ENCODE measurements at places on chromosomes 12 and 14.
A peak's percentile ranks its signal among the peaks of the same experiment; 100 is the strongest.

DNA sequence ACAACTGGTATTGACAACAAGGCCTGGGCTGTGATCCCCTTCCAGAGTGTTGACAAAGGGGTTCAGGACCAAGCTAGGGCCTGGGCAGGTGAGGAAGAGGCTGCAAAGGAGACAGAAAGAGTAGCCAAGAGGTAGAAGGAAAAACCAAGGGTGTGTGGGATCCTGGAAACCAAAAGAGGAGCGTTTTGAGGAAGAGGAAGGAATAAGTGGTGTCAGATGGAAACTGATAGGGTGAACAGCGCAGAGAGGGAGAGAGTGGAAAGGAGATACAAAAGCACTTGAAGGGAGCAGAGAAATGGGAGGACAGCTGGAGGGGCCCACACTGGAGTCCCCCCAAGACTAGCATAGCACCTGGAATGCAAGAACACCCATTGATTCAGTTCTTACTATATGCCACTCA is 8.3 kb upstream of the HVCN1 start:
- DNase-seq: no peak

GRCh38 chr12:65585648-65586602 is 238.4 kb upstream of the HMGA2 start:
- peak; percentile 90 for DNase-seq

- DNase-seq: no peak
These were observed 287.1 kb upstream of the SRRM4 start for GRCh38 chr12:118694128-118694775.

DNA sequence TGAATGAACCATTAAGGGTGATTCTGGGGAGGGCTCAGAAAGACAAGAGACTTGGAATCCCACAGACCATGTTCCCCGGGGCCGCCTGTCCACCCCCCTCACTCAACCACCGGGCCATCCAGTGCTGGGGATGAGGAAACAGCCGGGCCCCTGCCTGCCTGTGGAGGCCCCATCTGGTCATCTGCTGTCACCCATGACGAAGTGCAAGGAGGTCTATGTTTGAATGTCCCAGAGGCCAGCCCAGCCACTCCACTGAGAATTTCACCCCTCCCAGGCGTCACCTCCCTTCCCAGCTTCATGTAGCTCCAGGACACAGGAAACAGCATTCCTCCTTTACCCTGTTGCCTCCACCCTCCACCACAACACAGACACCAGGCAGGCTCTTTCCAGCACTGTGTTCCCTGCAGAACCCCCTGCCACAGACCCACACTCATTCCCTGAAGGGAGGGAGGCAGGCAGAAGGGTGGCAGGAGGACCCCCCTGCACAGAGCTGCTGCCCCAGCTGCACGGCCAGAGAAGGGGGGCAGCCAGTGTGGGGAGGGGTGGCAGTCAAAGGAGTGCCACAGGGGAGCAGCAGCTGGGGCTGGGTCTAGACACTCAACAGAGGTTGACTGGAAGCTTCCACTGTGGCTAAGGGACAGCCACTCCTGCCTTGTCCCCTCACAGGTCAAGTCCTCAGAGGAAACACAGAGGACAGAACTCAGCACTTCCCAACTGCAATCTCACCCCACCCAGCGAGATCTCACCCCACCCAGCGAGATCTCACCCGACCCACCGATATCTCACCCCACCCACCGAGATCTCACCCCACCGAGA is 50.3 kb upstream of the PPP2R5C start:
- DNase-seq: no peak

GRCh38 chr12:45200491-45201043 is 15.3 kb upstream of the ANO6 start:
- peak; percentile 56 for DNase-seq

- no peak for DNase-seq
These were observed 10.4 kb downstream of the SLC15A4 start for GRCh38 chr12:128813392-128813791.

- peak; percentile 45 for DNase-seq
These were observed 92.0 kb downstream of the FBXL14 start for GRCh38 chr12:1502379-1502720.

GRCh38 chr12:49198431-49199155 is 9.7 kb upstream of the TUBA1A start:
- DNase-seq: no peak

GRCh38 chr12:128551266-128551665 is 272.5 kb downstream of the SLC15A4 start:
- DNase-seq: no peak

DNA sequence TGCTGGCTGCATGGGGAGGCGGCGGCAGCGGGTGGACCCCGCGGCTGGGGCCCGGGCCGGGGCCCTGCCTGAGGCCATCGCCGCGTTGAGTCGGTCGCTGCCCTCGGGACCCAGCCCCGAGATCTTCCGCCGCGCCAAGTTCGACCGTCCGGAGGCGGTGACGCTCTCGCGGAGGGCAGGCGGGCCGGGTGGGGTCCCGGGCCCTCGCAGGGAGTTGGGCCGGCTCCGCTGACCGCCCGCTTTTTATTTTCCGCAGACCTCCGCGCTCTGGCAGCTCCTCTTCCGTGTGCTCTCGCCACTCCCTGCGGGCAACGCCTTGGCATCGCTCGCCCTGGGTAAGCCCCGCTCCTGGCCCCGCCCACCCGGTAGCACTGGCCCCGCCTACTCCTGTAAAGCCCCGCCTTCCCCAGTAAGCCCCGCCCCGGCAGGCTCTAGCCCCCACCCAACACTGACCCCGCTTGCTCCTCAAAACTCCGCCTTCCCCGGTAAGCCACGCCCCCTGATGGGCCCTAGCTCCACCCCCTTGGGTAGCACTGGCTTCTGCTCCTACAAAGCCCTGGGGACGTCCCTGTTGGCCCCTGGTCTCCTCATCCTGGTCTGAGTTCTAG is 424 bp downstream of the TEDC1 start:
- DNase-seq: no peak

DNA sequence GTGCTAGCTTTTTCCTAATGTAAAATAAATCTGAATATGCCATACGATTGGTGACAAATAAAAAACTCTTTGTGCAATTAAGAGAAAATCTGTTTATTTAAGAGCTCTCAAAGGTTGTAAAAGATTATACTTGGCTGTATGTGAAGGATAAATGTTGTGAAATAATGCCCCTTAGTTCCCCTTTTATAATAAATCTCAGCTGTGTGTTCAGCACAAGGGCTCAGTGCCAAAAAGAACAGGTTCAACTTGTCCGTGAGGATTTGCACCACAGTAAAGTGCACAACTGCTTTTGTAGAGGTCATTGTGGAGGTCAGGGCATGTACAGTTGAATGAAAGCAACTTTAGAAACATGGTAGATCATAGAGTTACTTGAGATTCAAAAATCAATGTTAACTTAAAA is 118.6 kb downstream of the TRMT5 start:
- peak; percentile 54 for DNase-seq

GRCh38 chr12:52238916-52239646 is 6.0 kb downstream of the KRT7 start:
- DNase-seq: no peak

DNA sequence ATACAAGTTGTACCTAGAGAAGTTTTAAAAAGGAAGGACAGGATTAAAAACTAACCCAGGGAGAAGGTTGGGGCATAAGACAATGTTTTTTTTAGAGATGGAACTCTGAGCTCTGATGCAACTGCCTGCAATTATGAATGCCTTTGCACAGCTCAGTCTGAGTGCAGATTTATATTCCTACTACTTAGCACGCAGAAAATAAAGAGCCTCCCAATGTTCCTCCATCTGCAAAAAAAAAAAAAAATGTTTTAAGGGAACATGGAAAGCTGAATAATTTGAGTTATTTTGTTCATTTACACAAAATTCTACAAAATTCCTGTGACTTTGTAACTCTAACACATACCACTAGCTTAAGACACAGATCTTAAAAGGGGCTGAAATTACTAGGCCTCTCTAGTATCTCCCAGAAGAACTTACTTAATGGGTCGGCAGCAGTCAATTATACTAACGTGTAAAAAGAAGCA is 15.7 kb downstream of the CLIP1 start:
- peak; percentile 14 for DNase-seq

GRCh38 chr12:39393890-39394289 is 49.0 kb downstream of the KIF21A start:
- DNase-seq: no peak

DNA sequence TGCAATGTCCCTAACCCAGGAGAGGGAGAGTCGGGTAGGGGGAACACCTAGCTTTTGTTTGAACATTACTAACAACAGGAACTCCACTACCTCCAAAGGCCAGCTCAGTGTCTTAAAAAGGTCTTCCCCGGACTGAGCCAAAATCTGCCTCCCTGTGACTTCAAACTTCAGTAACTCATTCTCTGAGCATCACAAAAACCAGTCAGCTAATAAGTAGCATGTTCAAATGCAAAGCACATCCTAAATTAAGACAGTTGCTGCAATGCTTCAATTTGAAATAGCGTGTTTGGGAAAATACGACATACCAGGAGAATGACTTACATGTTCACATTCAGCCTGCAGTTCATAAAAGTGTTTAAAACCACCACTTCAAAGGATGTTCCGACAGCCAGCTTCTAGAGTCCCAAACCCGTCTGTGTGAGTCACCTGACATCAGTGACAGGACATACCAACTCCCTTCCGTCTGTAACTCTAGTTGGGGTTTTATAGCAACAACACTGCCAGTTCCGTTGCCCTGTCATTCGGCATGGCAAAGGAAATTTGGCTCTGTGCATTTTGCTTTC is 13.0 kb downstream of the ZFP36L1 start:
- peak; percentile 93 for DNase-seq

GRCh38 chr12:67919406-67919805 is 69.8 kb upstream of the IFNG-AS1 start:
- DNase-seq: no peak

DNA sequence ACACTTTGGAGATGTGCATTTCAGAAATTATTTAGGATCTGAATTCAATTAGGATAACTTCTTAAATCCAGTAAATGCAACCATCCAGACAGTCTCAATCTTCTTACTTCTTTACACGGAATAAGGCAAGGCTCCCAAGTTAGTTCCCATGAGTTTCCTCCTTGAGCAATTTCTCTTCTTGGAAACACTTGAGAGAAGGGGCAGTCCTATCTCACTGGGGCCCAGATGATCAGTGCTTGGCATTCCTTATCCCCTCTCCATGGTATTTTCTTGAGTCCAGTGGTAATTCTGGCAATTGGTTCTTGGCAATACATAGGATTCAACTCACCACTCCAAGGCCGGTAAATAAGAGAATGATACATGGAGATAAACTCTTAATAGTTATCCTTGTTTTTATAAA is 87.1 kb upstream of the PTHLH start:
- DNase-seq: no peak

DNA sequence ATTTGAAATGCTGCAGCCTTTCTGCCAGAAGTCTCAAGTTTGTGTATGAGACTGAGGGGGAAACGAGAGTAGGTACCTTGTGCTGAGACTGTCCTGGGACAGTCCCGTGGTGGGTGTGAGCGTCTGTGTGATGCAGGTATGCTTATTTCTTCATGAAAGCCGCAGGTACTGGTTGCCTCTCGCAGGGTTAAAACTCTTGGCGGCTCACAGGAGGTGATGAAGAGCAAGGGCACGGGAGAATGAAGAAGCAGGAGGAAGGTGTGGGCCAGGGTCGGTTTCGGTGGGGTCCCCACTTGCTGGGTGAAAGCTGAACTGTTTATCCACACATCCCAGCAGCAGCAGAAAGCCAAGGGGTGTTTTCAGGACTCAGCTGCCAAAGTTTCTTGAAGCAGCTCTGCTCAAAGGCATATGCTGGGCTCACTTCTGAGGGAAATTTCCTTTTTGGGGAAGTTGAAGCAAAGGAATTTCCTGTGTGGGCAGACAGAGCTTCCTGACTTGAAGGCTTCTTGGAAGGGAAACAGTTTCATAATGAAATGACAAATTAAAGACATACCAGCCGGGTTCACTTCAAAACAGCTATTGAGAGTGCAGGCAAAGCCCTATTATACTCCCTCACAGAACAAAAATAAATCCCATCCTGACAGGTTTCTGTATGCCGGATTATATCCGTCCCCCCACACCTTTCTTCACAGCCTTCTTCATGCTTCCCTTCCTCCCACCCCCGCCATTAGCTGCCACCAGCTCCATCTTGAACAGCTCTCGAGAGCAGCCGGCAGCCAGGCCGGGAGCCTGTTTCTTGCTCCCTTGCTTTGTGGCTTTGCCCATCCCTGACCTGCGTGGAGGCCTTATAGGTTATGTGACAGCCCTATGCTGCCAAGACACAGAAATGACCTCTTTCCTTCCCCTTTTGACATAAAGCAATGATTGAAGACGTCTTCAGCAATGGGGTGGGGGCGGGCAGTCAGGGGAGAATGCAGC is 116.6 kb downstream of the ETV6 start:
- DNase-seq: peak; percentile 84

- DNase-seq: no peak
These were observed 735.5 kb downstream of the MED13L start for GRCh38 chr12:115541891-115542421.

DNA sequence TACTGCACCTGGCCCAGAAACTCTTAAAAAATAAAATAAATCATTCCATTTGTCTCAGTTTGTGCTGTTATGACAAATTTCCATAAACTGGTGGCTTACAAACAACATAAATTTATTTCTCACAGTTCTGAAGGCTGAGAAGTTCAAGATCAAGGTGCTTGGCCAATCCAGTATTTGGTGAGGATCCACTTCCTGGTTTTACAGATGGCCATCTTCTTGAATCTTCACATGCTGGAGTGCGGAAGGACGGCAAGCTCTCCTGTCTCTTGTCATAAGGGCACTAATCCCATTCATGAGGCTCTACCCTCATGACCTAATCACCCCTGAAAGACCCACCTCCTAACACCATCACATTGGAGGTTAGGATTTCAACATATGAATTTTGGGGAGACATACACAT is 29.9 kb upstream of the MYBPC1 start:
- no peak for DNase-seq

- peak; percentile 54 for DNase-seq
These were observed 4.6 kb downstream of the IFI27 start for GRCh38 chr14:94115058-94115591.

GRCh38 chr14:102557434-102558226 is 34.8 kb upstream of the RCOR1 start:
- DNase-seq: no peak

GRCh38 chr12:57896115-57896433 is 45.3 kb upstream of the ATP23 start:
- DNase-seq: peak; percentile 70

- peak; percentile 96 for DNase-seq
These were observed 18.6 kb downstream of the PPFIBP1 start for GRCh38 chr12:27542628-27543027.

GRCh38 chr12:10595881-10596280 is 17.5 kb downstream of the MAGOHB start:
- DNase-seq: no peak
